ENCODE measurements at places on chromosomes 16 and 17. TPM values are rescaled to one million over a fixed set of nuclear protein-coding genes. Genes with fewer than 3 reads are reported as not detected.

ASB16 gene
- 0.18 TPM for total RNA-seq

NPIPA2 gene
- total RNA-seq: 2.0 TPM

C1QTNF8 gene
- total RNA-seq: not detected

HSD3B7 gene
- total RNA-seq: 0.45 TPM

TMIGD1 gene
- not detected for total RNA-seq

OR4D1 gene
- total RNA-seq: 0.25 TPM

OR3A2 gene
- total RNA-seq: 1.8 TPM

TBC1D28 gene
- total RNA-seq: not detected

CASKIN2 gene
- 2.2 TPM for total RNA-seq

CIITA gene
- 5.3 TPM for total RNA-seq

AHSP gene
- total RNA-seq: not detected

KRTAP2-3 gene
- not detected for total RNA-seq

SYCE1L gene
- total RNA-seq: 3.0 TPM

PMP22 gene
- 0.20 TPM for total RNA-seq

QPRT gene
- 9.3 TPM for total RNA-seq

FBXO39 gene
- total RNA-seq: not detected

EFCAB13 gene
- total RNA-seq: 4.3 TPM

FOXC2 gene
- total RNA-seq: not detected

MSL1 gene
- total RNA-seq: 70.1 TPM

TVP23C gene
- total RNA-seq: 8.2 TPM

ESRP2 gene
- 0.77 TPM for total RNA-seq

DNASE1L2 gene
- 0.51 TPM for total RNA-seq

UBE2G1 gene
- total RNA-seq: 40.2 TPM

TPSG1 gene
- not detected for total RNA-seq

NPTX1 gene
- 3.4 TPM for total RNA-seq

MNT gene
- total RNA-seq: 21.6 TPM

SMTNL2 gene
- not detected for total RNA-seq

TTYH2 gene
- total RNA-seq: 4.9 TPM

WDR59 gene
- total RNA-seq: 68.1 TPM

NHLRC4 gene
- total RNA-seq: 0.72 TPM

UMOD gene
- total RNA-seq: not detected

CDH16 gene
- not detected for total RNA-seq

TNS4 gene
- total RNA-seq: 5.8 TPM

TMED6 gene
- 2.2 TPM for total RNA-seq

NKD1 gene
- 3.6 TPM for total RNA-seq

KRT28 gene
- total RNA-seq: not detected

SMCR8 gene
- total RNA-seq: 13.7 TPM

RNPS1 gene
- total RNA-seq: 358 TPM

TERB1 gene
- 0.14 TPM for total RNA-seq

VWA3A gene
- total RNA-seq: not detected

NOG gene
- 25.8 TPM for total RNA-seq

ATF7IP2 gene
- 25.8 TPM for total RNA-seq

ZNF598 gene
- total RNA-seq: 85.5 TPM

IRF8 gene
- total RNA-seq: 224 TPM

ZG16 gene
- not detected for total RNA-seq

CES3 gene
- 2.1 TPM for total RNA-seq

KRTAP9-8 gene
- not detected for total RNA-seq

ZNF19 gene
- total RNA-seq: 4.1 TPM

RDM1 gene
- 16.0 TPM for total RNA-seq

CDC6 gene
- total RNA-seq: 118 TPM

ATP1B2 gene
- total RNA-seq: 0.38 TPM

SLC13A5 gene
- total RNA-seq: not detected
